ENCODE measurements at places on chromosomes 4 and X.

DNA sequence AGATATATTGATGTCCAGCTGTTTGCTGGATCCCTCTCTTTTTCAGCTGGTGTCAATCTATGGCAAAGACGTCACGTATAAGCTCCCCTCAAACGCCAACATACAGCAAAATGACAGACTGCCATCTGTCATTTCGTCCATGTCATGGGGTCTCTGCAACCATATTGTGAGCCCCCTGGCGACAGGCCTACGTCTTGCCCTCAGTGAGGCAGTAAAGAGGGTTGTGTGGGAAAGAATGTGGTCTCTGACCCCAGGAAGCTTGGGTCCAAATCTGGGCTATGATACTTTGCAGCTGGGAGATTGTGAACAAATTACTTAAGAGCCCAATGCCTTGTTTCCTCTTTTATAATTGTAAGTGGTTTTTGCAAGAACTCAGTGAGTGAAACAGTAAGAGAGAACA, 7.4 kb downstream of the SUPT20HL2 start:
- DNase-seq, result no peak

DNA sequence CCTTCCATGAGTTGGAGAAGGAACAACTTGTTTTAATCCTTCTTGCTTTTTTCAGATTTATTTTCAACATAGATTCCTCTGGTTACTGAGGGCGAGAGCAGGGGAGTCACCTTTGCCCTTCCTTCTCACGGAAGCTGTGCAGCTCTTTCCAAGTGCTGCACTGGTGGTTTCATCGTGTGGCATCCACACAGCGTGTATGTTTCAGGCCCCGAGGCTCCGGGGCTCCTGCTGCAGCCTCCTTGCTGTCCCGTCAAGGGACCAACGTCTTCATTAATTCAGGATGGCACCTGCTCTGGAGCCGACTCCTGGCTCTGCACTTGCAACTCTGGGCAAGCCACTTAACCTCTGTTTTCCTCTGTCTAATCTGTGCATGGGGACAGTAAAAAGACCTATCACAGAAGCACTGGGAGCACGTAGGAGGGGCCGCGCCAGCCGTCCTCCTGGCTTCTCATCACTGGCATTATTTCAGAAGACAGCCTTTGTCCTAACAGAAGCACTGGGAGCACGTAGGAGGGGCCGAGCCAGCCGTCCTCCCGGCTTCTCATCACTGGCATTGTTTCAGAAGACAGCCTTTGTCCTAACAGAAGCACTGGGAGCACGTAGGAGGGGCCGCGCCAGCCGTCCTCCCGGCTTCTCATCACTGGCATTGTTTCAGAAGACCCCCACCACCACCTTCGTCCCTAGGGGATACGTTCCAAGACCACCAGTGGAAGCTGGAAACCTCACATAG, 117.8 kb upstream of the NKX1-1 start:
- no peak for DNase-seq

GRCh38 chrX:153649178-153649914, 2.3 kb downstream of the DUSP9 start:
- DNase-seq, result no peak

GRCh38 chr4:26813698-26814097, 46.9 kb upstream of the STIM2 start:
- DNase-seq, result no peak

DNA sequence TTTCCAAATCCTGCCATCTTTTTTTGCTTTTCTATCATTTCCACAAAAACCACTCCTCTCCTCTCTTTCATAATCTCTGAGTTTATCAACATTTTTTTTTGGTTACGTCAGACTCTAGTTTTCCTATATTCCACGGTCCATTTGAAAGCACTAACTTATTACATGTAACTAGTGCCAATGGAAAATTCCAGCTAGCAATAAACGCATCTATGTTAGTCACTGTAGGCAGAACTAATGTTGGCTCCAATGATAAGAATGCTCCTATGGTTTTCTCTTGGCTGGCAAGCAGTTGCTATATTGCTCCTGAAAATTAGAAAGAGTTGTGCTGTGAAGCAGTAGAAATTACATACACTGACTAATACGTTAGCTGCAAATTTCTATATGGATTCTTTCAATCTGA, 634.6 kb upstream of the FTHL17 start:
- DNase-seq, result no peak

DNA sequence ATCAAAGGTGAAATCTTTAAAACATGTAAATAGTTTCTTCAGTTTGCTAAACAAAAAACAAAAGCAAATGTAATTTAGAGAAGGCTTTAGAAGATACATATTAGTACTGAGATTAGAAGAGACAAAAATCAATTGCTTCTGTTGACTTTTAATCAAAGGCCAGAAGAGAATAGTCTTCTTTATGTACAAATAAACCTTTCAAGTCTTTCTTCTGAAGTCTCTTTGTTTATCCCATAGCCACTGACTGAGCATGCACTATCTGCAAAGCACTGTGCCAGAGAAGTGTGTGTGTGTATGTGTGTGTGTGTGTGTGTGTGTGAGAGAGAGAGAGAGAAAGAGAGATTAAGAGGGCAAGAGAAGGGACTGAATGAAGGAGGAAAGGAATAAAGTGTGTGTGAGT, 198.4 kb downstream of the GLUD2 start:
- DNase-seq, result no peak

GRCh38 chr4:168374772-168375523, 56.4 kb upstream of the DDX60 start:
- no peak for DNase-seq

GRCh38 chr4:118076958-118077766, 42.9 kb downstream of the NDST3 start:
- no peak for DNase-seq

- no peak for DNase-seq
Measured at GRCh38 chr4:147840838-147841738, 109.2 kb downstream of the ARHGAP10 start.

DNA sequence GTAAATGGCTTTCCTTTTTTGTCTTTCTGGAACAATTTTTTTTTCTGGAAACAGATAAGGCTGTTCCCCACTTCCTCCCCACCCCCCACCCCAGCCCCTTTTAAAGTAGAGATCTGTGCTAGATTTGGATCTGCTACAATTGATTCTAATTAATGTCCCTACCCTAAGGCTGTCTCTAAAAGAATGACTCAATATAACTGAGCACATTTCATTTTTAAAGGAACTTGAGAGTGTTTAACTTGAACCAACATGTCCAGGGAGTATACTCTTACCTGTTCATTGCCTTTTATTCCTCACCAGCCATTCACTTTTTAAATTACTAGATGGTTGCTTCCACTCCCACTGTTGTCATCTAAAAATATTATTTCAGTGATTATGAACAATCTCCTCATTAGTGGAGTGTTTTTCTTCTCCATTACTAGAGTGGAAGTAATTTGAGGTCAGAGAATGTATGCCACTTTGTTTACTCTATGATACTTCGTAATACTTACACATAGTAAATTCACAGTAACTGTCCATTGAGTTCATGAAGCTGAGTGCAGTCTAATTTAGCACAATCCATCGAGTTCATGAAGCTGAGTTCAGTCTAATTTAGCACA, 14.1 kb upstream of the CNOT6L start:
- DNase-seq, result no peak

GRCh38 chr4:126604268-126604867, 1028.4 kb upstream of the INTU start:
- no peak for DNase-seq

GRCh38 chrX:71183341-71183740, 38.7 kb downstream of the NLGN3 start:
- DNase-seq, result no peak

- DNase-seq, result peak; percentile 88
Measured at GRCh38 chrX:48521353-48522243, at the start of gene EBP. Gene EBP, plus strand, starts transcription at chrX:48521808. Its CDS starts 1,964 bp downstream, at chrX:48523772.

DNA sequence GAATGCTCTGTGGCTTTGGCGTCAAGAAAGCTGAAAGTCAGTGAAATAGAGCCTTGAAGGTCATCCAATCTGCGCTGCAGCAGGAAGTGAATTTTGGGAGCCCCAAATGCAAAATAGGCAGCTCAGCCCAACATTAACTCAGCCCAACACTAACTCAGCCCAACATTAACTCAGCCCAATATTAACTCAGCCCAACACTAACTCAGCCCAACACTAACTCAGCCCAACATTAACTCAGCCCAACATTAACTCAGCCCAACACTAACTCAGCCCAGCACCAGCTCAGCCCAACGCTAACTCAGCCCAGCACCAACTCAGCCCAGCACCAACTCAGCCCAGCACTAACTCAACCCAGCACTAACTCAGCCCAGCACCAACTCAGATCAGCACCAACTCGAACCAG, 71.5 kb downstream of the SORBS2 start:
- DNase-seq, result no peak

DNA sequence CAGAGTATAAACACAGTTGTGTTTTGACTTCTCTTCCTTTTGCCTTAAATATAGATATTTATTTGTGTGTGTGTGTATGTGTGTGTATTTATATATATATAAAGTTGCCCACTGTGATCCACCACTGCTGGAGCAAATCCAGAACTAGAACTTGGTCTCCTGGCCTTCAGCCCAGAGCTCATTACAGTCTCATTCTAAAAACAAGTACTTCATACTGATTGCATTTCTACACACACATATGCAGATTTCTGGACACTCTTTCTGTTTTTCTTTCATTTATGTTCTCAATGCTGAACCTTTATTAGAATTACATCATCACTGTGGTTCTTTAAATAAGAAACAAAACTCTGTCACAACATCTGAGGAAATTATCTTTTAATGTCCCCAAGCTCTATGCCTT, 381 bp downstream of the TXK start:
- DNase-seq, result no peak

DNA sequence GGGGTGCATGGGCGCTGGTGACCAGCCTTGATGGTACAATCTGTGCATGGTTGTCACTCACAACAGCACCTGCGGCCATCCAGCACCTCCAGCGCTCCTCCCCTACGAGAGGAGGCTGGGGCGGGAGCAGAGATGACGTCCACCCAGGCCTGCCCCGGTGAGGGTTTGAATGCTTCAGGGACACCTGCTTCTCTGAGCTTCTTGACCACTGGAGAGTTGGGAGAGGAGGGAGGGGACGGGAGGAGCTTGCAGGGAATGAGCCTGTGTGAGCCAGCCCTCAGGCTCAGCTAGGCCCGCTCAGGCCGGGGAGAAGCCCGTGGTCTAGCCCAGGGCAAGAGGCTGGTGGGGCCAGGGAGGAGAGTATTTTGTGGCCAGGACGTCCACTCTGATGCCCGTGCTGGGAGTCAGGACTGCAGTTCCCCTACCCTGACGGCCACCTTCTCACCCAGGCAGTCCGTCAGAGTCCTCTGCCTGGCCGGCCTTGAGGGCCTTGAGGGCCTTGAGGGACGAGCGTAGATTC, 59.2 kb downstream of the CPZ start:
- DNase-seq, result no peak

DNA sequence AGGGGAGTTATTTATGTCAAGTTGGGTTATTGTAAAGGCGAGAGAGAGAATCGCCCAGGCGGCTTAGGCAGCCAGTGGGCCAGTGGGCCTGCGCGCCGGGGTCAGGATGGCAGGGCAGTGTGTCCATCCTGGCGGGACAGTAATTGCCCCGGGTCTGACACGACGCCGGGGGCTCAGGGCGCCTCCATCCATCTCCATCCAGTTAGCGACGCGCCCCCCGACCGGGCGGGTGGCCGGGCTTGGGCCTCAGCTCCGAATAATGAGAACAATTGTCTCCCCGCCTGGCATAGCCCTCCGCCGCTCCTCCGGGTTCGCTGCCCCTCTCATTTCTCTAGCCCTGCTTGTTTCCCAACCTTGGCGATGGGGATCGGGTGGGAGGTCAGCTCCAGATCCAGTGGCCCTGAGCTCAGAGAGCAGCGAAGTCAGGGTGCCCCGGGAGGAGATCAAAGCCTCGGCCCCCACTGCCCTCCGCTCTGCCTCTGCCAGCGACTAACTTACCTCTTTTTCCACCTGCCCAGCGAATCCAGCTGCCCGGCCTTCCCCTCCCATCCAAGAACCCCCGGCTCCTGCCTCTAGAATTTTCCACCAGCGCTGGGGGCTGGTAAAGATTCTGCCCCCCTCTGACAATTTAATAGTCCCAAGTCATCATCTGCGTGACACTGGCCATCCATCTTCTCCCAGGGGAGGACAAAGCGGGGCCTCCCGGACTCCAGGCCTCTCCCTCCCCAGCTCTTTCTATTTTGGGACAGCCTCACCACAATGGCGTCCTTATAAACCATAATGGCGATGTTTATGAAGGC, 56.9 kb upstream of the TMEM33 start:
- no peak for DNase-seq

DNA sequence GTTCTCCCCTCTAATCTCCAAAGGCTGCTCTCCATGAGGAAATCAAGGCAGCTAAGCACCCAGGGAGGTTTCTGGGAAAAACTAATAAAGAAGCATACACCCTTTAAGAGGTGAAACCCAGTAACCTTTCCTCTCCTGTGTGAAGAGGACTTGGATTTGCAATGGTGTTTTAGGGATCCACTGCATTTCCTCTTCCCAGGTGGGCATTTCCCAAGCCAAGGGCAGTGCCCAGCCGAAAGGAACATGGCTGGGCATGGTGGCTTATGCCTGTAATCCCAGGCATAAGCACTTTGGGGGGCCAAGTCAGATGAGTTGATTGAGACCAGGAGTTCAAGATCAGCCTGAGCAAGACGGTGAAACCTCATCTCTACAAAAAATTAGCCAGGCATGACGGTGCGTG, 5.4 kb upstream of the ZNF185 start:
- DNase-seq, result no peak

DNA sequence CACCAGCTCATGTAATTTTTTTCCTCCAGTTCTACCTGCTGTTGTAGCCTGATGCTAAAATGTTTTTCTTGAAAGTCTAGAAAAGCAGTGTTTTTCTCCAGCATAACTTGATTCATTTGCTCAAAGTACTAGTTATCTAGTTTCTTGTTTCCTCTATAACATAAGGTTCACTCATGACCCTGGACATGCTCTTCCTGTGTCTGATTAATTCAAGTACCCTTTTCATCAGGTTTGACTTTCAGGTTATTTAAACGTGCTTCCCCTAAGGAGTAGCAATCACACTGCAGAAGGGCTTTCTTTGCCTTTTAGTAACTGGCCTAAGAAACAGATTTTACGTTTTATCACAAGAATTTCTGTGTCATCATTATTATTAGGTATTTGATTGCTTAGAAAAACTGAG, 66.8 kb upstream of the EGFL6 start:
- no peak for DNase-seq

- DNase-seq, result no peak
Measured at GRCh38 chr4:29983890-29984289, 736.3 kb upstream of the PCDH7 start.

DNA sequence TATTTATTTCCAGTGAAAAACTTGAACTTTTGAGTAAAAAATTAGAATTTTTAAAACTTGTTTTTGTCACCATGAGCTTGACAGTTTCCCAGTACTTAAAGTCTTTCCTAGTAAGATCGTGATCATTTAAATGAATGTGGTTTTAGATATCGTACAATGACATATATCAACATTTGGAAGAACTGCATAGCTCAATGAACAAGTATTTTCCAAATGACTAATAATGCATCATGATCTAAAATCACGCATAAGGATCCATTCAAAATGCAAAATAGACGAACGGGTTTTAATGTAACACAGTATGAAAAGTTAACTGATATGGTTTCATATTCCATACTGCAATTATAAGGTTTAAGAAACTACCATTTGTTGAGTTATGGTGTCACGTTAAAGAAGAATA, 4.1 kb upstream of the NDNF start:
- no peak for DNase-seq

GRCh38 chr4:40232610-40233009, 35.8 kb downstream of the RHOH start:
- no peak for DNase-seq

- DNase-seq, result no peak
Measured at GRCh38 chr4:121253961-121254360, 89.8 kb upstream of the TNIP3 start.
